Heart left ventricle (tissue), 16 donors: ENCODE measurements at places on chromosomes 1 and 21.

DNA sequence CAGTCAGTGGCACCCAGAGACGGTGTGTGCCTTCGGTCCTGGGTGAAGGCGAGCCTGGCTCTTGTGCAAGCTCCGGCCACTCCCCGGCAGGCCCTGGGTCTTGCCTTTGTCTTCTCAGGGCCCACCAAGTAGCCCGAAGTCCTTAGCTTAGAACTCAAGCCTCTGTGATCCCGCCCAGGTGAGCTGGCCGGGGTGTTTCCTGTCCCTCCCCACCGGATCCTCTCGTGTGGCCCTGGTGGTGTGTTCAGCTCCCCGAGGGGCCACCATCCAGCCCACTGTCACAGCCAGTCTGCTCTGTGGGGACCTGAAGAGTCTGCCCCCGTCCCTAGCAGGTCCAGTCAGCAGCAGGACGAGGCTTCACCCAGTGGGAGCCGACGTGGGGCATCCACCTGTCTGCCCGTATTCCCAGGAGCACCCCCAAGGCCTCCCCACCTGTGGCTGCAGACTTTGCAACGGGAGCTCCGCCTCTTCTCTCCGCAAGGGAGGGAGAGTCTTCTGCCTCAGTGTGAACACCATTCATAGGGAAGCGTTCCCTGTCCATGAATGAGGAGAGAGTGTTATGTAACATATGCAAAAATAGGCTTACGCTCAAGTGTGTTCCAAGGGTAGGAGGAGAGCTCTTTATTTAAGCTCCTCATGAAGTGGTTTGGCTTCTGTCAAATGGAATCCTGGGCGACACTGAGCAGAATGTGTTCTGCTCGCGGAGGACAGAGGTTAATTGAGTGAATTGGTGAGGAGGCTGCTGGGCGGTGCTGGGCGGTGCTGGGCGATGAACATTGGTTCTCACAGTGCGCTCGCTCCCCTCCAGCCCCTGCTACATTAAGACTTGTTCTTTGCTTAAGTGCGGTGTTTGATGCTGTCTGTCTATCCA, 108.9 kb downstream of the CRYAA start:
- DNase-seq, result peak; percentile 60

DNA sequence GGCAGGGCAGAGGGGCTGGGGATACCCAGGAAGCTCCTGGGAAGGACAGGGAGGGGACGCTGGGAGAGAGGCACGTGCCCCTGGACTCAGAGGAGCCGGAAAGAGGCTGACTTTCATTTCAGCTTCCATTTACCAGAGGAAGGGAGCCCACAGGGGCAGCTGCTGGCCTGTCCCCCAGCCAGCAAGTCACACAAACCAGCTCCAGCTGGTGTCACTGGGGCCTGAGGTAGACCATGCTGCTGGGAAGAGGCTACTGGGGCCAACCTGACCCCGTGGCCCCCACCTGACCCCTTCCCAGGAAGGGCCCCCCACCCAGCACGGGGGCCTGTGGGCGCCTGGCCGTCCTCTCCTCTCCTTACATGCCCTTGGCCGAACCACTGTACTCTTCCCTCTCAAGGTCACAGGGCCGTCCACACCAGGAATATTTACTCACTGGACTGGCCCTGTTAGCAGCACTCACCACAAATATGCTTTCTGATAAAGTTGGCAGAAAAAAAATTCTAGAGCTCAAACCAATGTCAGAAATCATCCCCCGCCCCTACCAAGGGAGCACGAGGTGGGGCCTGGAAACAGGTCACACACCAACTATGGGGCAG, 110.5 kb downstream of the CASZ1 start:
- DNase-seq, result peak; percentile 56

DNA sequence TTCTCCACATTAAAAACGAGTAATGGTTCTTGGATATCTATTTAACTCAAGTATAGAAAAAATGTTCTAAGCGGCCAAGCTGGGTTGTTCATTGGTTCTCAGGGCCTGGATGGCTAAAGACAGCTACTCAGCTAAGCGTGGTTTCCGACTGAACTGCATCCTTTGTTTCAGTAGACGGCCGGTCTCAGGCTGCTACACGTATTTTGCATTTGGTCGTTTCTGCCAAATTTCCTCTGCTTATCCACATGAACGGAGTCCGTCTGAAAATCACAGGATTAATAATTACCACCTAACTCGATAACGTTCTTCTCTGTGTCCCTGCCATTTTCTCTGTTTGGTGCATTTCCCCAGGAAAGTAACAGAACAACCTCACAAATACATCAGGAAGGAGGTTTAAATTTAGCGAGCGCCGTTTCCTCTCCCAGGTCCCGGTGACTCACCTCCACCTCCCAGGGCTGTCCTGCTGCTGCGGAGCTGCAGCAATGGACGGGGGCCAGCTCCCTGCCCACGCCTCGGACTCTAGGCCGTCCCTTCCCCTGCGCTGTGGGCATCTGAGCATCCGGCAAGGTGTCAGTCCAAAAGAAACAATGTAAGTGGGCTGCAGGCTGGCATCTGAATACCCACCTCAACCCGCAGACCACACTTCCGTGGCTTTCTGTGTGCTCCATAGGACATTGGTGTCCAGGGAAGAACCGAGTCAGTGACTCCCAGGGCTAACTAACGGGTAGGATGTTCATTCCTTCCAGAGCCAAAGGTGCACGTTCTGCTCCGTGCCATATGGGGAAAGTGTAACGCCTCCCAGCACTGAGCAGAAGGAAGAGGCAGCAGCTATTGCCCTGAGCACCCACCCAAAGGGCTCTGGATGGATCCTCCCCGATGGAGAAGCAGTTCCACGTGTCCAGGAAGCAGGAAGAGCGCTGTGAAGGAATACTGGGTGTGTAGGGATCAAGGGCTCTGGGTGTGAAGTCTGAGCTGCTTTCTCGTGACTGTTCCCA, 4.1 kb upstream of the GABRD start:
- DNase-seq, result no peak

DNA sequence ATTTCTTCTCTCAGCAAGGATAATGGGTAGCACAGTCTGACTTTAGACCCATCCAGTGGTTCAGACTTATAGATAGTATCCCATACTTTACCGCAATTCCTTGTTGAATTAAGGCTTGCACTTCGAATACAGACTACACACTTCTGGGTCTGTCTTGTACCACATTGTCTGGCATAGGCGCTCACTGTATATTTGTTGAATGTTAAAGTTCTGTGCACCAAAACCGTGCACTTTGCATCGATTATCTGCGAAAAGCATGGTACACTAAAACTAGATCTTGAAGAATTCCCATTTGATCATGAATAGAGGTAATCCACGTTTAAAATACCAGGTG, 556 bp upstream of the RYR2 start:
- DNase-seq, result no peak

GRCh38 chr1:6180268-6180706, at the start of gene CHD5:
Gene CHD5 (minus strand): TSS chr1:6180321. CDS start chr1:6180023, 298 bp downstream.
- no peak for DNase-seq

DNA sequence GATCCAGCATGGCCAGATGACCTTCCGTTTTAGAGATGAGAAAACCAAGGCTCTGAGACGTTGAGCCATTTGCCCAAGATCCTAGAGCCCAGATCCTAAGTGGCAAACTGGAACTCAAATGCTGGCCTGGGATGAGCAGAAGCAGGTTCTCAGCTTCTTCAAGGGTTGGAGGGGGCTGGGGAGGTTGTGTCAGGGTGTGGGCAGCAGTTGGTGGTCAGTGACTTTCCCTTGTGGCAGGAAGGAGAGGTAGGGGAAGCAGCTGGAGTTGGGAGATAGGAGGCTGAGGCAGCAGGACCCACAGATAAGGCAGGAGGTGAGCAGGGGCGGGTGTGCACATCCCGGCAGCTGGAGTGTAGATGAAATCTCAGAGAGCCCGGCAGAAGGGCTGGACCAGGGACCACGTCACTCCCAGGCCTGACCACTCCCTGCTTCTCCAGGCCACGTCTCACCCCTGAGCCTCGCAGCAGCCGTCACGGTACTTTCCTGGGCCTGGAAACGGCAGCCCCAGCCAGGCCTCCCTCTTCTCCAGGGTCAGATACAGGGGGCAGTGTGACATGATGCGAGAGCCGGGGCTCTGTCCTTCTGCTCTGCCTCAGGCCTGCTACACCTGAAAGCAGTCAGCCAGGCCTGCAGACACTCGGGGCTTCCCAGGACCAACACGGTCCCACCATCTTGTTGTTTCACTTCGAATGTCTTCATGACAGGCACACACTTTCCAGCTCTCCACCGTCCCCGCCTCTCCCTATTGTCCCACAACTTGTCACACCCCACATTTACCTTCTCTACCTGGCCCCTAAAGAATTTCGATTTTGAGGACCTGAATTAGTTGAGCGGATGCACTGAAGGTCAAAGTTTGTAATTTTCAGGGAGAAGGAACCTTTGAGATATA, 11.5 kb upstream of the LAPTM5 start:
- no peak for DNase-seq

DNA sequence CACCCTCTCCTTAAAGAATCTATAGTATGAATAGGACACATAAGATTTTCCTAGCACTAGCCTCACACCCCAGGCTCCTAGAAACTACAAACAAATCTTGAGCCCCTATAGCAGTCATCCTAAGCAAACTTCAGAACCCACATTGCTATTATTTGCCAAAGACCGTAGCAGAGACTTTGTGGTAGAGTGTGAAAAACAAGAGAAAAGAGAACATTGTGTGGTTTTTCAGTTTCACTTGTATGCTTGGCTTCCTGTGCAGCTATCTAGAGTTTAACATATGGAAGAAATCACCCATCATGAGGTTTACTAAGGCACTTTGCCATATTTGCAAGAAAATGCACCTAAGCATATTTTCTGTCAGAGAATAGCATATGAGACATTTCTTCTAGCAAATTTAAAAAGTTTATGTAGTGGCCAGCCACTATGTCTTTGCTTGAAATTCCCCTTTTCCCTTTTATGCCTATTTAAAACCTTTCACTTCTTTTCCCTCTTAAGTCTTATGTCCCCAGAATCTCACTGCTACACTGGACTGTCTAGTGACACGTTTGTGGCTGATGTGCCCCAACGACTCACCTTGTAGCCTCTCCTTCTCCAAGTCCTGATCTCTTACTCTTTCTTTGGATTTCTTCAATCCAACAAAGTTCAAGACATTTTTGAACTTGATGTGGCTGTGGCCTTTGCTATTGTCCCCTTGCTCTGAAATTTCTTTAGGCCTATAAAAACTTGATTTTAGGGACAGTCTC, 25.6 kb downstream of the CCDC190 start:
- no peak for DNase-seq

GRCh38 chr1:68314151-68314780, 81.9 kb upstream of the WLS start:
- no peak for DNase-seq

DNA sequence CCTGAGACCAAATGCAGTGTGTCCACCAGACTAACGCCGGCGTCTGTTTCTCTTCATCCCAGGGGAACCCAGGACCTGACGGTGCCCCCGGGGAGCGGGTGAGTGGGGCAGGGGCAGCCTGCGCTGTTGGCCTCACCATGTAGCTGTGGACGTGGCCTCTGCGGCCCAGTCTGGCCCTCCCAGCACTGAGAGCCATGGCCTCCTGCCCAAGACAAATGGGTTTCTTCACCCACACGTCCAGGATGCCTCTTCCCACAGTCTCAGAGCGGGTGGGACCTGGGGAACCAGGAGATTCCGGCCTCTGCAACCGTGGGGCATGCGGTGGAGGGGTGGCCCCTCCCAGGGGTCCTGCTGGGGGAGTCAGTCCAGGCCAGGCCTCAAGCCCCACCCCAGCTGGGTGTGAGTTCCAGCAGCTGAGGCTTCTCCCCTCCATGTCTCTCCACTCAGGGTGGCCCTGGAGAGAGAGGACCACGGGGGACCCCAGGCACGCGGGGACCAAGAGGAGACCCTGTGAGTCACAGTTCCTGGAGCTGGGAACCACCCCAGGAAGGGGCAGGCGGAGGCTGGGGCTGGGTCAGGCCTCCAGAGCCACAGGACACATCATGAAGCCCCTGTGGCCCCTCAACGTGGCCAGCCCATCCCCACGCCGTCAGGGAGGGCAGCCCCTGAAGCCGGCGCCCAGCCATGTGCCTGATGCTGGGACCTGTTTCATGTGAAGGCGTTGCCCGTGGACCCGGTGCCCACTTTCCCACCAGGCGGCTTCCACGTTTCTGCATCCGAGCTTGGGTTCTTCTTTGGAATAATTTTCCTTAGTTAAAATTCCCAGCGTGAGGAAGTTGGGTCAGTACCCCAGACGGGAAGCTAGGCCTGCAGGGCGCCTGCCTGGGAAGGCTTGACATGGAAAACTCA, 11.0 kb downstream of the COL6A1 start:
- DNase-seq, result peak; percentile 15

GRCh38 chr21:33695813-33696212, 53.5 kb downstream of the ITSN1 start:
- no peak for DNase-seq

- no peak for DNase-seq
Observed at GRCh38 chr1:30286988-30287839, 436.2 kb downstream of the MATN1 start.

GRCh38 chr1:101288491-101288944, 51.7 kb downstream of the S1PR1 start:
- DNase-seq, result peak; percentile 42

GRCh38 chr1:183137782-183138181, 48.3 kb upstream of the LAMC2 start:
- no peak for DNase-seq

DNA sequence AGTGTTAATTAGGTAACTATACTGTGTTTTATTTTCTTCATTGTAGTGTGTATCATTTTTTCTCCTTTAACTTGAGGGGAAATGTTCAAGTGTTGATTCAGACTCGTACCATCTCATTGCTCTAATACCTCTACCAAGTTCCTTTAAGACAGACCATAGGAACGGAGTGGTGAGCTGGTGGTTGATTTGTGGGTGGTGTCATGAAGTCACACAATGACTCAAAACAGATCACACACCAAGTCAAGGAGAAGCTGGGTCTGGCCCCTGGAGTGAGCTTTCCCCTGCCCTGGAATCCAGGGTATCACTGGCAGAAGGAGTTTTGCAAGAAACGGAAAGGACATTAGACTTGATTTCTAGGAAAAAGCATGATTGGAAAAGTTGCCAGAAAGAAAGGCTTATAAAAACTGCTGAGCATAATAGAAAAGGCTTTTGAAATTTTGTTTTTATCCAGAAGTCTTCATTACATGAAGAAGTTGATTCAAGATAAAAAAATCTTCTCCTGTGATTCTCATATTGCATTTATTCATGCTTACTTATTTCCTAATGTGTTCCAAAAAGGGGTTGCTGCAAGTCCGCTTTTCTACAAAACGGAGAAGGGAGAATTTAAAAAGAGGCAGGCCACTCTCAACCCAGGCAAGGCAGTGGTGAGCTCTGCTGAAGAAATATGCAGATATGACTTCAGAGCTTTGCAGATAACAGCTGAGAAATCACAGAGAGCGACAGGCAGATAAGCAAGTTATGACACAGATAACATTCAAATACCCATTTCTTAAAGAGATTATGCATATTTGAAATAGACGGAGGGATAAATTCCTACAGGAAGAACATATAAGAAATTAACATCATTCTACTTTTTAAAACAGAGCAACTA, 79.7 kb downstream of the TBX19 start:
- no peak for DNase-seq

GRCh38 chr1:24913616-24914225, 16.4 kb downstream of the RUNX3 start:
- DNase-seq, result no peak

DNA sequence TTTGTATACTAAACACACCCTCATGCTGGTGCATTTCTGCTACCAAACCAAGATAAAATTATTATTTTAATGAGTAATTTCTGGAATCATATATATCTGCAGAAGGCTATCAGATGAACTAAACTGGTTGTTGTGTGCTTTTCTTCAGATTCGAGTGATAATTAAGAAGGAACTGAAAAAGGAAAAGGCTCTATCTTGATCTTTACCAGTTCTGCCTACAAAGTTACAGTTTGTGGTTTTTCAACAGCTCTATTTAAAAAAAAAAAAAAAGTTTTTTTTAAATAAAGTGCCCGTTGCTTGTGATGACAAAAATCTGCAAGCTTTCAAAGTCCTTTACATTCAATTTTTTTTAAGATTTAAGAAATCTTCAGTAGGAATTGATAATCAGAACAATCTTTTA, 13.6 kb downstream of the DENND1B start:
- no peak for DNase-seq
